ENCODE measurements at places on chromosomes 2 and 18.

- DNase-seq = no peak
Measured at GRCh38 chr18:34738175-34738894, 28.2 kb downstream of the DTNA start.

DNA sequence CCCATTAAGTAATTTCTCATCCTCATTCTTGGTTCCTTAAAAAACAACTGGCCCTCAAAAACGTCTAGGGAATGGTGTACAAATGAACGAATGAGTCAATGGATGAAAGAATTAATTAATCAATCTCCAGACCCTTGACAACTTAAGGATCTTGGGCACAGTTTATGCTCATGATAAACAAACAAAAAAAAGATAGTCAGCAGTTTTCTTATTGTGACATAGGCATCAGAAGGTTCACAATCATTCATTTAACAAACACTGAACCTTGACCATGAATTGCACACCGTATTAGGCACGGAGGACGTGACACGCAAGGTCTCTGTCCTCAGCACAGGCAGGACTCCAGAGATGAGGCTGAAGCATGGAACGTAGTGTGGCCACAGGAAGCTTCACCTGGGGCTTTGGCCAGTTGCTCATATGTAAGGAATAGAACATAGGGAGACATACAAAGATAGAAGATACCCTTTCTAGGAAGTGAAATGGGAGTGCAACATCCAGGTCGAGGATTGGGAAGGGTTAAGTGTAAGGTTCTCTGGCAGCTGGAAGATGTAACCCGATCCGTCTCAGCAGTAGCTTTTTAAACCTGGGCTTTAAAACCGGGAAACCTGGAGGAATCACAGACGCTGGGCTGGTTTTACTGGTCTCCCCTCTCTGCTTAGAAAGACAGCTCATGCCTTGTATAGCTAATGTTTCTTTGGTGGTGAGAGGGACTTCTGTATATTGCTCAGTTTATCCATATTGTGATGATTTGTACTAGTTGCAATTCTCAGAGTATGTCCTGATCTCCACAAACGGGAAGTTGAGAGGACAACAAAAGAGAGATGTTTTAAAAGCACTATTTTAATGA, 8.9 kb upstream of the LTBP1 start:
- DNase-seq = no peak

GRCh38 chr2:221372159-221372884, 199.8 kb downstream of the EPHA4 start:
- DNase-seq = no peak

- no peak for DNase-seq
Measured at GRCh38 chr2:121173112-121173511, 111.9 kb downstream of the TFCP2L1 start.

DNA sequence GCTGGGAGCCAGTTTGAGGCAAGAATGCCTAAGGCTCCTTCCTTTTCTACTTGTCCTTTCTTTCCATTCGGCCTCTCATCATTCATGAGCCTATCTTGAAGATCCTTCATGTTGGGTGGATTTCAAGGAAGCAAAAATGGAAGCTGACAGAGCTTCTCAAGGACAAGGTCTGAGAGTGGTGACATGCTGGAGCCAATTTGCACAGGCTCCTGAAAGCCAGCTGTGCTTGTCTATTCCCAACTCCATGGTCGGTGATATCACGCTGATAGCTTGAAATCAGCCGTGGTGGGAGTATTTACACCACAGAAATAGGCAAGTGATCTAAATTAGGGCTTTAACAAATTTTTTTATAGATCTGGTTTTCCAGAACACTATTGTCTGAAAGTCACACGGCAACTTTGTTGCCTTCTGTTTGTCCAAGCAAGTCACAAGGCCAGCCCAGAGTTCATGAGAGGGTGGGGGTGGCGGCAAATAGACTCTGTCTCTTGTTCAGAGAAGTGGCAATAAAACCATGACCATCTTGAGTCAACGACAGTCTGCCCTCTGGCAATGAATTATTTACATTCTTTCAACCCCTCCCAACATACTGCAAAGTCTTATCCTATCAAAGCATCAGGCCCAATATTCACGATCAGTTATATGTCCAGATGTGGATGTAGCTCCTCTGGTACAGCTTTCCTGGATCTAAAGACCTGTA, 49.9 kb upstream of the SLC35F5 start:
- DNase-seq = no peak

GRCh38 chr18:54130177-54130576, 94.3 kb downstream of the MBD2 start:
- DNase-seq = no peak

DNA sequence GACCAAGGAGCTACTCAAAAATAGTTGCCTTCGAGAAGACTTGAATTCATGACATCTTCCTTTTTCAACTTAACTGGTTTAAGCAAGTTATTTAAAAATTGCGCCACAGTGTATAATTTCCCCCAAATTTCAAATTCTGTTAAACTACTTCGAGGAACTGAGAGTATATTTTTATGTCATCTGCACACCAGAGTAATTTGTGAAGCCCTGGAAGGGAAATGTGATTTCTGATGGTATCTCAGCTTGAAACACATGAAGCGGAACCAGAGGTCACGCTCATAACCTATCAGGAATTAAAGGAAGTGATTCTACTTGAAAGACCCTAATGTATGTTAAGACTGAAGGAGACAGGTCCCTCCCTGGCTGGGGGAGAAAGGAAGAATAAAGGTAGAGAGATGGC, 33.9 kb upstream of the DARS1 start:
- DNase-seq = no peak

GRCh38 chr2:150542172-150542571, 54.7 kb upstream of the RND3 start:
- DNase-seq = no peak

DNA sequence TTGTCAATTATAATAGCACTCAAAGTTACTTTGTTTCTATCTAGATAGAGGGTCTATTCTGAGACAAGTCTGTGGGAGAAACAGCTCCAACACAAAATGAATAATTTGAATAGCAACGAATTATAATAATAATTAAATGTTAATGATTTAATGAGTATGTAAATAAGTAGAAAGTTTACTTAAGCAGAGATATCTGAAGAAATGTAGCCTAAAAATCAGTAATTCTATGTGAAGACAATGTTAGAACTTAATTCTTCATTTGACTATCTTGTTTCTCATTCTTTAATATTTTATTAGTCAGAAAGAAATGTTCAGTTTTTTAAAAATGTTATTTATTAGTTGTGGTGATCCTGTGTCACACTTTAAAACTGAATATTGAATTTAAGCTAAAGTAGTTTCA, 161.2 kb downstream of the PLEKHA3 start:
- DNase-seq = no peak

GRCh38 chr2:233593201-233593600, 24.2 kb upstream of the UGT1A8 start:
- no peak for DNase-seq

GRCh38 chr2:241561832-241562231, 3.3 kb downstream of the BOK start:
- no peak for DNase-seq

GRCh38 chr2:180707175-180707883, 273.1 kb upstream of the UBE2E3 start:
- no peak for DNase-seq

- DNase-seq = no peak
Measured at GRCh38 chr2:171706152-171706803, 19.0 kb downstream of the DYNC1I2 start.

- DNase-seq = no peak
Measured at GRCh38 chr2:9139491-9140443, 66.8 kb upstream of the ASAP2 start.

- no peak for DNase-seq
Measured at GRCh38 chr2:122705746-122706145, 950.3 kb downstream of the TSN start.

- DNase-seq = no peak
Measured at GRCh38 chr2:173054466-173054865, 21.2 kb upstream of the MAP3K20 start.

- DNase-seq = no peak
Measured at GRCh38 chr2:120516679-120517314, 170.9 kb downstream of the INHBB start.

GRCh38 chr18:49907346-49907929, 94.1 kb upstream of the ACAA2 start:
- DNase-seq = no peak

GRCh38 chr2:65479524-65479923, 47.1 kb upstream of the SPRED2 start:
- DNase-seq = no peak

GRCh38 chr2:9652898-9653479, 22.2 kb upstream of the YWHAQ start:
- DNase-seq = no peak

DNA sequence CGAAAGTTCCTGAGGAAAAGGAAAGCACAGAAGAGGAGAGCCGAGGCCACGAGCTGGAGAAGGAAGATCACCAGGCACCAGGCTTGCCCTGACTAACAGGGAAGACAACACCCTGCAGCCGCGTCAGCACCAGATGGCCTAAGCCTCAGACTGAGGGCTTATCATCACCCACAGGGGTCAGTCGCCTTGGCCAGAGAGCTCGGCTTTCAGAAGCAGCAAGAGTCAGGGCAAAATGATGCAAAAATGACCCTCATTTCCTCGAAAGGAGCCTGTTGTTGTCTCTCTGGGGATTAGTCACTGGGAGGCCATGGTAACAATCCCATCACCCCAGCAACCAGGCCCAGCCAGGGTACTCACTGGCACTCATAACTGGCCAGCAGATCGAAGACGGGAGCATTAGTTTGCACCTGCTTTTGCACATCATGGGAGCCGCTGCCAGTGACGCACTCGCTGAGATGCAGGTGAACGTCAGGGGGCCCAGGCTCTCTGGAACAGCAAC, 42.7 kb upstream of the ZFP36L2 start:
- DNase-seq = no peak

DNA sequence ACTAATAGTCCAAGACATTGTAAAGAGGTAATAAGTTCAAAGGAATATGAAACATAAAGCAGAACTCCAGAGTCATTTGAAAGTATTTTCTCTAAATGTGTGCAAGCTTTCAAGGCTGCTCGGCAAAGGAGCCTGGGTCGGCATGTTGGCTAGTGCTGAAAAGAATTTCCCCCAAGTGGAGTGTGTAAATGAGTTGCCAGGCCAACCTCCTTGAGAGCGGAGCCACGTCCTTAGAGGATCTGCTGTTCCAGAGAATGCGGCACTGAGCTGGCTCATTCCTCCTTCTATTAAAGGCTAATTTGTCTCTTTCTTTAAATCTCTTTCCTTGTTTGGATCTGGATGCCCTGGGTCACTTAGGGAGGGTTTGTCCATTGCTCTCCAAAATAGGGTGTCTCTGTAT, 127.5 kb downstream of the RDH14 start:
- DNase-seq = no peak

DNA sequence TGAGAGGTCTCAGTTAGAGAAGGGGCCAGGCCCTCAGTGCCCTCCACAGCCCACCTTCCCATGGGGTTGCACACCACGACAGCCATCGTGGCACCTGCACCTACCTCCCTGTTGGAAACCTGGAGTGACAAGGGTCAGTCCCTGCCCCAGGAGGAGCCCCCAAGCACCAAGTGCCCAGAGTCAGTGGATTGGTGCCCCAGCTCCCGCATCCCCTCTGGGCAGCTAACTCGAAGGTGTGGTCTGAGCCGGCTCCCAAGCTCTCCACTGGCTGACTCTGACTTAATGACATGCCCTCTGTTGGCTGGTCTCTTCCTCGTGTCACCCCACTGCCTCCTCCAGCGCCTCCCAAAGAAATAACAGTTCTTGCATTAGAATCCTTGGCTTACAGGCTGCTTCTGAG, 116.4 kb downstream of the NDUFA10 start:
- no peak for DNase-seq

GRCh38 chr2:145760781-145761649, 1241.1 kb upstream of the ZEB2 start:
- no peak for DNase-seq

GRCh38 chr2:71700041-71700657, 246.8 kb downstream of the DYSF start:
- no peak for DNase-seq

- no peak for DNase-seq
Measured at GRCh38 chr2:71611247-71611646, 157.9 kb downstream of the DYSF start.

GRCh38 chr18:46470714-46471113, 186.3 kb downstream of the LOXHD1 start:
- no peak for DNase-seq

- DNase-seq = no peak
Measured at GRCh38 chr2:215982465-215982875, 30.9 kb downstream of the MREG start.

- DNase-seq = no peak
Measured at GRCh38 chr2:27095745-27096651, 9.4 kb downstream of the KHK start.

DNA sequence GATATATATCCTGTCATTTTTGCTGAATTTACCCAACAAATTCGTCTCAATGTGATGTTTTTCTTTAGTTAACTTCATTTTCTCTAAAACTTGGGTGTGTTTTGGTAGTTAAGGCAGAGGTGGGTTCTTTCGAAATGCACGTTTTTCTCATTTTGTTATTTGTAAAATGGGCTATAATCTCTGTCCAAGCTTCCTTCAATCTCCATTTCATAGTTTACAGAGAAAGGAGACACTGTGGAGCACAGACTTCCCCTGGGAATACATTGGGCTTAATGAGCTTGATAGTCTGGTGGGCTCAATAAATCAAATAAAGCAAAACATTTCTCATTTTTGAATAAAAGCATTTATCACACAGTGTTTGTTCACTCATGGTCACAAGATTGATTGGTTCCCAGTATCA, 145.1 kb downstream of the AGPS start:
- no peak for DNase-seq

- no peak for DNase-seq
Measured at GRCh38 chr2:100821255-100821910, 1.4 kb downstream of the NPAS2 start.

DNA sequence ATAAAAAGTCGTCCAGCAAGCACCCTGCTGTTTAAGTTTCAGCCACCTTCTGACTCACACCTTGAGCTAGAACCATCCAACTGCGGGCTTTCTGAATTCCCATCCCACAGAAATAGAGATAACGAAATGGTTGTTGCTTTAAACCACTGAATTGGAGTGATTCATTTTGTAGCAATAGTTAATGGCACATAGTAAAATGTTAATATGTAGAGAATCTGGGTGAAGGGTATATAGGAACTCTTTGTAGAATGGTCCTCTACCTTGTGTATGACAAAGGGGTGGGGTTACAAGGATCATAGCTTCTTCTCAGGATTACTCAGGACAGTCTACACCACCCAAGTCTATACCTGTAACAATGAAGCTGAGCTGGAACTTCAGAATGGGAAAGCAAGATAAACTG, 2.4 kb upstream of the MAPRE3 start:
- no peak for DNase-seq

GRCh38 chr2:8043295-8043694, 638.6 kb upstream of the ID2 start:
- no peak for DNase-seq

GRCh38 chr2:123747326-123747725, 277.8 kb upstream of the CNTNAP5 start:
- DNase-seq = no peak

GRCh38 chr2:69149631-69150215, 136.7 kb downstream of the ANTXR1 start:
- DNase-seq = no peak

Measured in stimulated activated CD8-positive, alpha-beta memory T cell treated with anti-CD3 and anti-CD28 coated beads, Interleukin-4, amount 100 ng/mL, for 4 hours (primary cell).